ENCODE measurements at places on chromosomes 6 and 20.

DNA sequence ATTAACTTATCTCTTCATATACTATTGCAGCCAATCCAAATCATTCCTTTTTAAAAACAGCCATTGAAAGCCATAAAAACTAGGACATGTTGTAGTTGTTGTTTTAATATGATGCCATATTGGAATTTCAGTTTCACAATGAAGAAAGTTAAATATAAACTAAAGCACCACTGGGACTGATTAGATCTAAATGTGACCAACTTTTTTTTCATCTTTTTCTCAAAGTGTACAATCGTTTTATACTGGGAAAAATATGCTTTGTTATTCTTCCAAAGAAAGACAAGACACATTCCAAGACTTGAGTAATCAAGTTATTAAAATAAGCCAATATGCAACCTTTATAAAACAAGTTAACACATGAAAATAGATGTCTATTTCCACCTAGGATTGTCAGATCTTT lies 68.5 kb downstream of the THEMIS start:
- DNase-seq: no peak

DNA sequence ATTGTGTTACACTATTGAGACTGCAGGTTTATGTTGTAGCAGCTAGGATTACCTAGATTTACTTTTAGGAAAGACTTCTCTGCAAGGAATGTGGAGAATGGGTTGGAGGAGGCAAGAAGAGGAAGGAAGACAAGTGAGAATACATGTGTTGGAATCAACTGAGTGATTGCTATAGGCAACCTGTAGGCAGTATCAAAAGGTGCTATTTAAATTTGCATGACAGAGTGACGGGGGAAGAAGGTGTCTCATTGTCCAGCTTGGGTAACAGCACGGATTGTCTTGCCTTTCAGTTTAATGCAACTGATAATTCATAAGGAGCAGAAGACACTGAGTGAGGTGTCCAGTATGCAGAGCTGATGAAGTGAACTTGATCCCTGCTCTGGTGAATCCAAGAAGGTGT lies 19.4 kb downstream of the SERPINB9 start:
- no peak for DNase-seq

- no peak for DNase-seq
Measured at GRCh38 chr6:96917098-96917497, 7.4 kb upstream of the KLHL32 start.

DNA sequence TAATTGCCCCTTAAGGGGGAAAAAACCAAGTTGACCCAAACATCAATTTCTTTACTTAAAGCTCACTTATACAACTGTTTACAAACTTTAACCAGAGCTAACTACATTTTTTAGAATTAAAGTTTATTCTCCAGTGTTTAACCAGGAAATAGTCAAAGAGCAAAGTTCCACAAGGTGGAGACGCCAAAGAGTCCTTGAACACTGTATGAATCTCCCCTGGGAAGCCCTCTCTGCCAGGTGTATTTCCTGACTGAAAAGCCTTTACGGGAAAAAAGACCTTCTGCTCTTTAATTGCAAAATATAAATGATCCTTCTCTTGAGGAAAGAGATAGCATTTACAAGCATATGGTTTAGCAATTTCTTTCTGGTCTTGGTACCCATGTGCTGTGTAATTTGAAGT lies 36.2 kb downstream of the BTBD9 start:
- no peak for DNase-seq

- no peak for DNase-seq
Measured at GRCh38 chr20:62999580-62999979, 7.2 kb downstream of the BHLHE23 start.
